Aortic smooth muscle cell (primary cell): ENCODE measurements at places on chromosomes 12 and 14. TPM values are rescaled to one million over a fixed set of nuclear protein-coding genes. Genes with fewer than 3 reads are reported as not detected.

The C14orf39 gene
- not detected in 2 replicates for total RNA-seq

The PCED1B gene
- total RNA-seq: 0.44 and 0.66 TPM in 2 replicates

The OVCH1 gene
- 0.12 and 0.26 TPM in 2 replicates for total RNA-seq

The GYS2 gene
- total RNA-seq: not detected in 2 replicates

The INHBC gene
- not detected in 2 replicates for total RNA-seq

The PRPH gene
- total RNA-seq: 0.92 and 1.4 TPM in 2 replicates

The KLRK1 gene
- not detected in 2 replicates for total RNA-seq

The LRIG3 gene
- 13.5 and 16.4 TPM in 2 replicates for total RNA-seq

The APOF gene
- not detected in 2 replicates for total RNA-seq

The SCN8A gene
- total RNA-seq: 0.26 and 0.44 TPM in 2 replicates

The MAP3K9 gene
- total RNA-seq: under 0.01 TPM in 2 replicates

The CNTN1 gene
- total RNA-seq: 0.66 and 0.99 TPM in 2 replicates

The KRT86 gene
- total RNA-seq: under 0.01 and 0.81 TPM in 2 replicates

The MEG3 gene
- 67.2 and 146 TPM in 2 replicates for total RNA-seq

The KRT6A gene
- total RNA-seq: 0.19 and 0.66 TPM in 2 replicates

The PGF gene
- total RNA-seq: 15.2 and 33.0 TPM in 2 replicates

The TPPP2 gene
- not detected in 2 replicates for total RNA-seq

The C1RL gene
- total RNA-seq: 24.4 and 38.4 TPM in 2 replicates

The PAWR gene
- total RNA-seq: 35.9 and 45.2 TPM in 2 replicates

The NRL gene
- total RNA-seq: 0.75 and 0.79 TPM in 2 replicates

The ERP27 gene
- 0.13 and 0.87 TPM in 2 replicates for total RNA-seq

The TAS2R9 gene
- 0.19 TPM in 1 of 2 replicates, not detected in the other for total RNA-seq

The PTGDR gene
- total RNA-seq: 0.79 and 0.87 TPM in 2 replicates

The HCFC2 gene
- 29.3 and 31.9 TPM in 2 replicates for total RNA-seq

The ANKS1B gene
- total RNA-seq: 3.0 and 3.7 TPM in 2 replicates

The LIN7A gene
- 5.9 and 6.1 TPM in 2 replicates for total RNA-seq

The OR4K5 gene
- not detected in 2 replicates for total RNA-seq

The C1QL4 gene
- 0.06 TPM in 1 of 2 replicates, not detected in the other for total RNA-seq

The ADSS1 gene
- total RNA-seq: 5.5 and 6.0 TPM in 2 replicates

The TCL1A gene
- not detected in 2 replicates for total RNA-seq

The RPS26 gene
- 63.3 and 80.3 TPM in 2 replicates for total RNA-seq

The SPTB gene
- under 0.01 and 0.06 TPM in 2 replicates for total RNA-seq

The CLEC6A gene
- not detected in 2 replicates for total RNA-seq

The SERPINA3 gene
- total RNA-seq: 0.81 and 1.6 TPM in 2 replicates

The CD69 gene
- not detected in 2 replicates for total RNA-seq

The SPIC gene
- total RNA-seq: not detected in 2 replicates

The LMNTD1 gene
- 0.26 TPM in 1 of 2 replicates, not detected in the other for total RNA-seq

The MON2 gene
- total RNA-seq: 35.0 and 47.4 TPM in 2 replicates

The SLC38A6 gene
- 40.7 and 52.2 TPM in 2 replicates for total RNA-seq

The AVPR1A gene
- not detected in 2 replicates for total RNA-seq

The CCDC197 gene
- total RNA-seq: not detected in 2 replicates

The RERG gene
- under 0.01 and 0.12 TPM in 2 replicates for total RNA-seq

The CLEC9A gene
- not detected in 2 replicates for total RNA-seq

The CACNA1C gene
- 5.8 and 13.9 TPM in 2 replicates for total RNA-seq

The CDK17 gene
- total RNA-seq: 62.9 and 72.5 TPM in 2 replicates

The NXPH4 gene
- 1.2 and 1.5 TPM in 2 replicates for total RNA-seq

The FAM181A gene
- not detected in 2 replicates for total RNA-seq

The TGM1 gene
- 0.25 and 0.40 TPM in 2 replicates for total RNA-seq

The LRRIQ1 gene
- total RNA-seq: under 0.01 TPM in 1 of 2 replicates, not detected in the other

The NUAK1 gene
- 3.2 and 5.0 TPM in 2 replicates for total RNA-seq

The ABCD2 gene
- total RNA-seq: under 0.01 TPM in 1 of 2 replicates, not detected in the other

The TESPA1 gene
- not detected in 2 replicates for total RNA-seq

The GDF11 gene
- 3.2 and 4.5 TPM in 2 replicates for total RNA-seq

The RHEBL1 gene
- 0.19 and 0.40 TPM in 2 replicates for total RNA-seq

The CLEC12A gene
- total RNA-seq: not detected in 2 replicates

The ZNF891 gene
- 0.79 and 0.87 TPM in 2 replicates for total RNA-seq

The CLEC2A gene
- total RNA-seq: not detected in 2 replicates

The FSCB gene
- total RNA-seq: not detected in 2 replicates

The GLI1 gene
- total RNA-seq: 0.13 and 0.31 TPM in 2 replicates

The SRRM4 gene
- total RNA-seq: not detected in 2 replicates
